Jurkat, Clone E6-1 (cell line): ENCODE measurements at places on chromosomes 3 and 15.
A peak's percentile ranks its signal among the peaks of the same experiment; 100 is the strongest.

- DNase-seq, result no peak
Observed at GRCh38 chr3:177460047-177460446, 262.8 kb upstream of the TBL1XR1 start.

- no peak for DNase-seq
Observed at GRCh38 chr3:182725372-182726251, 67.7 kb upstream of the ATP11B start.

GRCh38 chr15:78979456-78980320 lies 34.8 kb upstream of the CTSH start:
- DNase-seq, result peak; percentile 54

- DNase-seq, result no peak
Observed at GRCh38 chr15:77518458-77518857, 97.8 kb downstream of the HMG20A start.

DNA sequence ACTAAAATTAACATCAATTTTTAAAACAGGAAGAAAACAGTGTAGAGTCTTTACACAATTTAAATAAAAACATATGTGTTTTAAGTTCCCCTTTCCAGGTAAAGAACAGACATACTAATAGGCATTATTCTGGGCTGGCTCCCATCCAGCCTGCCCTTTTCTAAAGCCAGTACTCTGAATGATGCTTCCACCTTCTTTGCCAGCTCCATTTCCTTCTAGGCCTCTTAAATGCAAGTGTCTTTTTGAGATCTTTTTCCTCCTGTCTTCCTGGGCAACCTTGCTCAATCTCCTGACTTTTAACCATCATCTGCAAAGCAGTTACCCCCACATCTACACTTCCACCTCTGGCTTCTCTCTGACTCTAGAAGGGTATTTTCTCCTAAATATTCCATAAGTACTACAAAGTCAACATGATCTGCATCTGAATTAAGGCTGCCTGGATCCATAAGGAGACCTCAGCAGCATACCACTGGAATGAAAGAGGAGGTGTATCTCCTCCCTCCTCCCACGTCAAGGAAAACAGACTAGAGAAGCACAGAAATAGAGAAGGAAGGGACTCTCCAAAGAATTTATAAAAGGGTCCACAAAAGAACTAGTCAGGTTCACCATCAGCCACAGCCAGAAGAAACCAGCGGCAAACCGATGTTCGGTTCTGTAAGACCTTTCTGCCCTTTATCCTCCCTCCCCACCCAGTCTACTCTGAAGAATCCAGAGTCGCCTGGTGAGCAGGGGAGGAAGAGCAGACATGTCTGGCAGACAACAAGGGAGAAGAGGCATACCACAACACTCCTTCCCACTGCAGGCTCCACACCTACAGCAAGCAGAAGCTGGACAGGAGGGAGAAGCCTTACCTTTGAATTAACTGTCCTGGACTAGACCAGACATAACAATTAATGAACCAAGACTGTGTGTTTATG lies 47.1 kb downstream of the GOLIM4 start:
- no peak for DNase-seq

GRCh38 chr3:23856286-23856685 lies 50.5 kb downstream of the UBE2E1 start:
- DNase-seq, result no peak

GRCh38 chr15:23564821-23565394 lies 566 bp upstream of the MKRN3 start:
- DNase-seq, result peak; percentile 34

- DNase-seq, result no peak
Observed at GRCh38 chr15:38961931-38962330, 397.3 kb upstream of the RASGRP1 start.

DNA sequence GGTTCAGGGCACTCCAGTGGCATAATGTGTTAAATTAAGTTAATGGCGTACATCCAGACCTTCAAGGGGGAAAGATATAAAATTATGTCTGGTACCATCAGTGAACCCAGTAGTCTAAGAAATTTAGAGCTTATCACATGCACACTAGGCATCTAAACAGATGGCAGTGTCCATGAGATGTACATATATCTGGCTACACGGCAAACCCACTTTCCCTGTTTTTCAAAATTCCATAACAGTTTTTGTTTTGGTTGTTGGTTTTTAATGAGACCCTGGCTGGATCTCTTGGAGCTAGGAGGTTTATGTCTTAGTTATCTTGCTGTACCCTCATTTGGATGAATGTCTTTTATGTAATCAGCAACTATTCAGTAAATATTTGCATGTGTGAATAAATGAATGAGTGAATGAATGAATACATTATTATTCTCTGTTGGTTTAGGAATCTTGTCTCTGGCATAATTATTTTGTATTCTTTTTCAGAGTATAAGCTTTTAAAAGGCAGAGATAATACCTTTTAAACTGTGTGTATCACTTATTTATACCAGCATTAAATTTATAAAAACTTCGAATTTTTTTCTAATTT lies 3.1 kb upstream of the UTS2B start:
- no peak for DNase-seq
